ENCODE measurements at places on chromosomes 1 and 21. TPM values are rescaled to one million over a fixed set of nuclear protein-coding genes. Genes with fewer than 3 reads are reported as not detected.

GRCh38 chr1:119084798-119085197 lies 55.7 kb downstream of the WARS2 start:
- no peak for DNase-seq

Gene CCDC181
- 1.1 TPM for total RNA-seq

GRCh38 chr1:16927711-16928485 lies 6.2 kb downstream of the CROCC start:
- DNase-seq, result no peak

DNA sequence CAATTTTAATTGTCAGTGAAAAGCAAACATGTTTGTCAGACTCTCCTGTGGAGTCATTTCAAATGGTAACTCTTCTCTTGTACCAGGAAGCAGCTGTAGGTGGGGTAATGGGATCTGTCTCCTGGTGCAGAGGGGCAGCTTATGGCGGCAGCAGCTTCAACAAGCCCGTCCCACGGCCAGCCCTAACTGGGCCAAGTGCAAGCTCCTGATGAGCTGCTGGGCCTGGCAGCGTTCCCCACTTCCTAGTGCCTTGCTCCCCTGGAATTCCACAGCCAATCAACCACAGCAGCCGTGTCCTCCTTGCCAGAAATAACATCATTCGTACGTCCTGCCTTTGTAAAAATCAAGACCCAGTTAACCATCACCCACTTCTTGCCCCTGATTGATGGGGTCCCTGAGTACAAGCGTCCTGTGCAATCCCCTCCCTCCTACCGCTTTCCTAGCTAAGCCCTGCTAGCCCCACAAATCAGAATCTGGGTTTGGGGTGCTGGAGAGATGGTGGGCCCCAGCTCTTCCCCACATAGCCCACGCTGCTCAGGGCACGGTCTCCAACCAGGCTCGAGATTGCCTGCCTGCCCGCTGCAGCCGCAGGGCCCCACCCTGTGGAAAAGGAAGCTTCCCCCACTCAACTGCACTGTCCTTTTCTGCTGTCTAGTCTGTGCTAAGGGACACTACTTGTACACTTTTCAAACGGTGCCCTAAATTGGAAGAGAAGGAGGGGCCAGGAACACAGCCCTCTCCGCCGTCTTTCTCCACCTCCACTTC lies 61.2 kb downstream of the TOR1AIP2 start:
- DNase-seq, result peak; percentile 76

Gene RAVER2
- 16.3 TPM for total RNA-seq

DNA sequence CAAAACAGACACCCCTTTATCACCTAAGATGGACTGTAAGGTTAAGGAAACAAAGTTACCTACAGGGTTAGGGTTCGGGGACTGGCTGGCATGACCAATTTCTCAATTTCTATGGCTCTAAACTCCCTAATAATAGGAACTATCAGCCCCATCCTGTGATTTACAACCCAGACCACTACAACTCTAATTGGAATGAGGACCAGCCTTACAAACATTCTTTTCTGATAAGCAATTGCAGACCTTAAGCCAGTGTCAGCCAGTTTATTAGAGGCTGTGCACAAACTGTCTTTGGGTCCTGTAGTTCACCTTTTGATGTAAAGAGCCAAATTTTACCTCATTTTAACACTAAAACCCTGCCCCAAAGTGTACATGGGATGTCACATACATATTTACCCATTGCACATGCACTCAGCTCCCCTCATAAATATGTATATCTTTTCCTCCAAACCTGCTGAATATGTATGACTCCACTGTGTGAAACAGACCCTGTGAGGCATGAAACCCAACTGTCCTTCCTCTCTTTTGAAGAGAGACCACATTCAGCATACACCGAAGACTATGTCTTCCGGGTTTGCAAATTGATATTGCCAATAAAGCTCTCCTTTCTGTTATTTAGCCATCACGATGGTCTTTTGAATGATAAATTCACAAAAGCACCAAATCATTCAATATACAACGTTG lies 7.3 kb upstream of the APP start:
- DNase-seq, result no peak

- no peak for DNase-seq
Measured at GRCh38 chr1:239443361-239443760, 57.0 kb downstream of the CHRM3 start.

DNA sequence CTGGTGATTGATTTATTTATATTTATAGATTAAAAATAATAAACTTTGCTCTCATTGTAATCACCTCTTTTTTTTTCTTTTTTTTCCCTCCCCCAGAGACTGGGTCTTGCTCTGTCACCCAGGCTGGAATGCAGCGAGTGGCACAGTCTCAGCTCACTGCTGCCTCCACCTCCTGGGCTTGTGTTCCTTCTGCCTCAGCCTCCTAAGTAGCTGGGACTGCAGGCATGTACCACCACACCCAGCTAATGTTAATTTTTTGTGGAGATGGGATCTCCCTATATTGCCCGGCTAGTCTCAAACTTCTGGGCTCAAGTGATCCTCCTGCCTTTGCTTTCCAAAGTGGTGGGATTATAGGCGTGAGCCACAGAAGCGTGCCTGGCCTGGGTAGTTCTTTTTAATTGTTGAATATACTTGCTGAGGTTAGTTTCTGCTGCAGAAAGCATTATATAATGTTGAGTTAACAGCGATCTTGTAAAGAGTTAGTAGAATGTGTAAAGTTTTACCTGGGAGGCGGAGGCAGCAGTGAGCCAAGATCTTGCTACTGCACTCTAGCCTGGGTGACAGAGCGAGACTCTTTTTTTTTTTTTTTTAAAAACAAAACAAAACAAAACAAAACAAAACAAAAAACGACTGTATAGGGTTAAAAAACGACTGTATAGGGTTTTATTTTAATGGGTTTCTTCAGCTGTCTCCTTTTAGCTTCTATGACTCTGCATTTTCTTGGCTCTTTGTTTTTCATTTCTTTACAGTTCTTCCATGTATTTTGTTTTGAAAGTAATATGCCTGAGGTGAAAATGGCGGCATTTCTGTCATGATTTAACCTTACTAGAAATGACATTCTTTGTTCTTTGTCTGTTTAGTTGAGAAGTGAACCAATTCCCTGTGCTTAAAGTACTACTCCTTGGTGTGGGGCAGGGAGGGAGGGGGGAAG lies 82.7 kb downstream of the CAMTA1 start:
- no peak for DNase-seq

DNA sequence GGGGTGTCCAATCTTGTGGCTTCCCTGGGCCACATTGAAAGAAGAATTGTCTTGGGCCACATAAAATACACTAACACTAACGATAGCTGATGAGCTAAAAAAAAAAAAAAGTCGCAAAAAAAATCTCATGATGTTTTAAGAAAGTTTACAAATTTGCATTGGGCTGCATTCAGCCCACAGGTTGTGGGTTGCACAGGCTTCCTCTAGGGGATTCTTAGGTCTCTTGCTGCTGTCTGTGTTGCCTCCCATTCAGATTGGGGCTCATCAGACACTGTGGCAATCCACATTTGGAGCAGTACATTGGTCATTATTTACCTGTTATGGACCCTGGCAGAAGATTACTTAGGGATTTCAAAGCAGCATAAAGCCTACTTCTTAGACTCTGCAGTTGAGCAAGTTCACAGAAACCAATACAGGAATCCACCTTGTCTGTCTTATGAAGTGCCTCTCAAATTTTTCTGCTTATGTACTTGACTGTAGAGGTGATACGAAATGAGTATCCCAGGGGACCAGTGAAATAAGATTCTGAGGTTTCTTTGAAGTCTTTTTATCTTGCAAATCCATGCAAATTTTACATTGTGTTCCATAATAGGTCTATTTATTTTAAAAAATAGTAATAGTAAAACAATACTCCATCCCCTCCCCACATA lies 205.5 kb downstream of the RPS6KC1 start:
- DNase-seq, result no peak

DNA sequence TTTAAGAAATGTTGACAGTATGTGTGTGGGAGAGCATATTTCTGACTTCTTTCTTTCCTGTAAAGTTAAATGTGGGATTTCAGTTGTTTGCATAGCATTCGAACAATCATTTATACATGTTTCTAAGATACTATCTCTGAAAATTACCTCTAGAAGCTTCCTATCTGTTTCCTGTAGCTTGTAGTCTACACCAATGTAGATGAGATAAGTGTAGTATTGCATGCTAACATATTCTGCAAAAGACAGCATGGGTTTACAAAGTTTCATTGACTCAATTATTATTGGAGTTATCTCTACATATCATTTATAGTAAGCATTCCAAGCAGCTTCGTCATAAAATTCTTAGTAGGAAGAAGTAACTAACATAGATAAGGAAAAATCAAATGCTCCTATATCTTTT lies 98.9 kb upstream of the DPYD start:
- no peak for DNase-seq

Gene MROH9
- total RNA-seq, result not detected

DNA sequence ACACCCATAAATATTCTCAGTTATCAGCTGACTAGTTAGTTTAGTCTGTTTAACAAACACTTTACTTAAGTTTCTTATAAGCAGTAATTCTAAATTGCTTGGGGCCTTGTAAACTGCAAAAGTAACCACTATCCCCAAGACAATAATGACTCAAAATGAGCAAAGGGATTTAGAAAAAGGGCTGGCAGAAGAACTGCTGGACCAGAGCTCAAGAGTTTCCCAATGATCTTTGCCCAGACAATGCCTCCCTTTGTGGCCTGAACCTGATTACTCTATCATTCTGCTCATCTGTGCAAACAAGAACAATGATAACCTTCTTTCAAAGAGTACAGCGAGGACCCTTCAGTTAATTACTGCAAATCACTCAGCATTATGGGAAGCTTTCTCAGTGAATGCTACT lies 123.5 kb downstream of the TIAM1 start:
- DNase-seq, result no peak

Gene UTS2
- not detected for total RNA-seq

Gene COL8A2
- total RNA-seq, result 4.2 TPM

GRCh38 chr1:171488190-171488929 lies 3.0 kb downstream of the PRRC2C start:
- DNase-seq, result no peak

Gene CYYR1
- total RNA-seq, result 27.8 TPM

Gene CHRM3
- total RNA-seq, result 0.18 TPM

DNA sequence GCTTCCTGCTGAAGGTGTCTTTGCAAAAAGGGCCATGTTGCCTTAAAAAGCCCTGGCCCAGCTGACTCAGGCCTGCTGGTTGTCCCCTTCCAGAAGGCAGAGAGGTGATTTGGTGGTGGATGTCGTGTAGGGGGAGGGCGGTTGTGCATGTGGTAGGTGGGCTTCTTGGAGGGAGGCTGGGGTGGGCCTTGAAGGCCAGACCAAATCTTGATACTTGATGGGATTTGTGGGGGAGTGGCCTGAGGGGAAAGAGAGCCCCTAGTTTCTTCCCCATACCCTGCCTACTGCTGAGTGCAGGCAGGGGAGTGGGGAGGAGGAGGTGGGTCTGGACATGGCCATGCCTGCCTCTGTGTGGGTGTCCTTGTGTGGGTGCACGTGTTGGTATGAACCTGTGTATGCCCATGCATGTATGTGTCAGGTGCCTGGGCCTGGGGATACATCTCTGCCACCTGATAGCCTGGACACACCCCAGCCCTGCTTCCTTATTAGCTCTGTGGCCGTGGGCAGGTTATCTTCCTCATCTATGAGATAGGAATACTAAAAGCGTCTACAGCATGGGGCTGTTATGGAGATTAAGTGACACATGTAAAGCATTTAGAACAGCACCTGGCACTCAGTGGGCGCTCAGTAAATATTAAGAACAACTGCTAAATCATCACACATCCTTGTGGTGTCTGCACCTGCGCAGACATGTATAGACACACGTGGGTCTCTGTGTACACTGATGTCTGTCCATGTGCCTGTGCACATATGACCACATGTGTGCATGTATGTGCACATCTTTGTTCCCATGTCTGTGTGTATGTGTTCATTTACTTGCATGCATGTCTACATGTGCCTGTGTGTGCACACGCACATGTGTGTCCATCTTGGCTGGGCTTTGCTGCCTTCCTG lies 17.0 kb downstream of the FAM151A start:
- no peak for DNase-seq

DNA sequence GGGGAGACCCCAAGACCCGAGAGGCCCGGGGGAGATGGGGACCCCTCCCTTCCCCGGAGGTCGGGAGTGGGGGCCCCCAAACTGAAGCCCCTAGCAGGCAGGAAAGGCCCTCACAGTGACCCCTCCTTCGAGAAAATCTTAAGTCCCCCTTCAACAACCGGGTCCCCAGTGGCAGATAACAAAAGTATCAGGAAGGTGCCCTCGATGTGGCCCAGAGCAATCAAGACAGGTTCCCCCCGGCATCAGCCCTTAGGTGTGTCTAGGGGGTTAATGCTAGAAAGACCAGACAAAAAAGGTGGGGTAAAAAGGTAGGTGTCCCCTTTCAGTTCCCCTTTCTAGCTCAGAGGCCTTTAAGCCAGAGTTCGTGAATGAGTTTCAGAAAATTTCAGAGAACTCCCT lies 282 bp upstream of the ECE1 start:
- no peak for DNase-seq

- DNase-seq, result no peak
Measured at GRCh38 chr1:17094664-17095063, 24.6 kb downstream of the PADI2 start.

Gene ARHGAP29
- 29.4 TPM for total RNA-seq

- DNase-seq, result no peak
Measured at GRCh38 chr21:44058981-44059380, 46.9 kb downstream of the TRAPPC10 start.

DNA sequence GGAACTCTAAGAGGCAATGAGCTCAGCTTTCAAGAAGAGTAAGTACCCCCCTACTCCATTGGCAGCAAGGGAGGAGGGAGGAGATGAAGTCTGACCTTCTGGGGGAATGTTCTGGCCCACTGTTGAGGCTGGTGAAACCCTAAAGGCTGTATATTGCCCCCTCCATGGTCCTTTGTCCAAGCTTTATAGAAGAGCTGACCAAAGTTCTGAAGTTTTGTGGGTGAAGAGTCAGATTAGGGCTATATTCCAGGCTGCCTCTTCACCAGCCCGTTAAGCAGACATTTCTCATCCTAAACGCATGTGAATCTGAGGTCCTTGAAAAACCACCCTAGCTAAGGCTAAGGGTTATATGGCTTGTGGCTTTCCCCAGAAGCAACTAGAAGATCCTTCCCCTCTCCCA lies 1.4 kb downstream of the C1orf94 start:
- no peak for DNase-seq

All from left cardiac atrium (tissue), 4 donors.